ENCODE measurements at places on chromosomes 11 and 22. TPM values are rescaled to one million over a fixed set of nuclear protein-coding genes. Genes with fewer than 3 reads are reported as not detected.

PHOX2A gene
- total RNA-seq, result not detected

UQCR10 gene
- total RNA-seq, result 96.2 TPM

SPTBN2 gene
- 0.88 TPM for total RNA-seq

GAS2 gene
- total RNA-seq, result 2.0 TPM

POU2AF2 gene
- 0.44 TPM for total RNA-seq

TMEM9B gene
- total RNA-seq, result 25.2 TPM

DRD2 gene
- total RNA-seq, result not detected

ZBTB16 gene
- 3.8 TPM for total RNA-seq

CEP126 gene
- 0.90 TPM for total RNA-seq

PSMD13 gene
- total RNA-seq, result 275 TPM

NCR3LG1 gene
- total RNA-seq, result 4.4 TPM

GALNT18 gene
- total RNA-seq, result 8.6 TPM

ANKK1 gene
- total RNA-seq, result not detected

- no peaks in the 10 kb centered on the region for H3K36me3 ChIP-seq
- H3K27ac ChIP-seq, result peak within 1 kb of the TSS; percentile 83
- peak; percentile 72 for DNase-seq
- no peaks in the 10 kb centered on the region for H3K27me3 ChIP-seq
- H3K4me1 ChIP-seq, result peaks cover 59% of the 10 kb centered on the region
- peak within 1 kb of the TSS; percentile 66 for H3K4me3 ChIP-seq
Measured at GRCh38 chr11:118883368-118884071, at the start of gene CXCR5. Gene CXCR5 (plus strand): TSS chr11:118883892. CDS start chr11:118883942, 50 bp downstream.

- H3K36me3 ChIP-seq, result no peaks in the 10 kb centered on the region
- H3K27ac ChIP-seq, result peak overlapping the region; percentile 78
- peaks cover 28% of the 10 kb centered on the region for H3K27me3 ChIP-seq
- peak overlapping the region; percentile 61 for H3K4me3 ChIP-seq
- peak; percentile 88 for DNase-seq
- H3K4me1 ChIP-seq, result peaks cover 14% of the 10 kb centered on the region
Measured at GRCh38 chr22:29167032-29167911, 38.4 kb upstream of the EMID1 start.

DNA sequence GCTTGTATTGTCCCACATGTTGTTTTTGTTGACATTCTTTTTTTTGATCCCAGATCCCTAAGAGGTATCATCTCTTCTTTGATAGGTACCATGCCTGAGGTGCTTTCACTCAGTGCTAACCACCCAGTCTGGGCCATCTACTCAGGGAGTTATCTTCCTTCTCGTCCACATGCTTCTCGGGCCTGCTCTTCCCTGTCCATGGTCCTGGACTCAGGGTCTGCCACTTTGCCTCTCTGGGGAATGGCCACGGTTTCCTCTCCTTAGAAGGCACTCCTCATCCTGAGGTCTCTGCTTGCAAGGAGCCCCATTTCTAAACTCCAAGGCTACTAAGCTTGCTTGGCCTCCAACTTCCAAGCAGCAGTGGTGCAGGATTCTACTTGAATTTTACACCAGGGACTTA is 227.0 kb upstream of the NCAM1 start:
- no peaks in the 10 kb centered on the region for H3K36me3 ChIP-seq
- H3K4me1 ChIP-seq, result no peaks in the 10 kb centered on the region
- H3K27ac ChIP-seq, result no peak overlapping the region
- DNase-seq, result peak; percentile 60

DNA sequence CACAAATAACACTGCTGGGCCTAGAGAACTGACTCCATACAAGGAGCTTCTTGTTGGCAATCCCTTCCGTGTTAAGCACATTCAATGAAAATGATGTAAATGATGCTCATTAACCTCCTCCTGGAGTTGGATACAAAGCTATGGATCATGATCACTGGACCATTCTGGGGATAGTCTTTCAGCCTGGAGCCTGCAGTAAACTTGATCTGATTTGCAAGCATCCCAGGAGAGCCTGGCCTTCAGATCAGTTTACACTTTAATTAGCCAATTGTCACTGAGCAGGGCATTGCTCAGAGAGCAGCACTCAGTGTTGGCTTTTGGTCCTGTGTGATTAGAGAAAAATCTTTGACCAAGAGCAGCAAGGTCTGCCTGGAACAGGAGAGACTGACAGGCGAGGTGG is 45.6 kb downstream of the ARFGAP3 start:
- no peaks in the 10 kb centered on the region for H3K27me3 ChIP-seq
- no peak overlapping the region for H3K27ac ChIP-seq
- DNase-seq, result no peak
- H3K4me3 ChIP-seq, result no peak overlapping the region
- H3K36me3 ChIP-seq, result peaks cover 38% of the 10 kb centered on the region

- H3K27me3 ChIP-seq, result peaks cover 33% of the 10 kb centered on the region
- H3K27ac ChIP-seq, result no peak overlapping the region
- no peaks in the 10 kb centered on the region for H3K36me3 ChIP-seq
- no peaks in the 10 kb centered on the region for H3K4me1 ChIP-seq
- H3K4me3 ChIP-seq, result no peak overlapping the region
Measured at GRCh38 chr11:63375434-63375833, 5.8 kb downstream of the SLC22A9 start.

- peaks cover 24% of the 10 kb centered on the region for H3K36me3 ChIP-seq
- peaks cover 40% of the 10 kb centered on the region for H3K4me1 ChIP-seq
- peak overlapping the region; percentile 84 for H3K27ac ChIP-seq
- H3K27me3 ChIP-seq, result no peaks in the 10 kb centered on the region
- H3K4me3 ChIP-seq, result peak overlapping the region; percentile 95
- no peak for DNase-seq
Measured at GRCh38 chr11:119107538-119108145, 498 bp downstream of the C2CD2L start.

GRCh38 chr22:22229683-22230420 is 14.7 kb upstream of the VPREB1 start:
- H3K27me3 ChIP-seq, result peaks cover 6% of the 10 kb centered on the region
- no peak for DNase-seq
- peaks cover 5% of the 10 kb centered on the region for H3K4me1 ChIP-seq
- no peaks in the 10 kb centered on the region for H3K36me3 ChIP-seq
- no peak overlapping the region for H3K27ac ChIP-seq

DNA sequence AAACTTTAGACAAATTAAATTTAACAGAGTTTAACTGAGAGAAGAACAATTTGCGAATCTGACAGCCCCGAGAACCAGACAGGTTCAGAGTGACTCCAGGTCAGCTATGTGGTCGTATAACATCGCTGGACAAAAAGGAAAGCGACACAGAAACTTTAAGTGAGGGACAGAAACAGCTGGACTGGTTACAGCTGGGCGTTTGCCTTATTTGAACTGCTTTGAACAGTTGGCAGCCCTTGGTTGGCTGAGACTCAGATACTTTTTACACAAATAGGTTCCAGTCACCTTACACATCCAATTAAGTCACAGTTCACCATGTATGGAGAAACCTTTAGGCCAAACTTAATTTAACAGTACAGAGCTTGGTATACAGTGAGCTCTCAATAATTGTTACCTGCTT is 436.9 kb downstream of the GUCY1A2 start:
- H3K4me3 ChIP-seq, result no peak overlapping the region
- H3K27me3 ChIP-seq, result no peaks in the 10 kb centered on the region
- DNase-seq, result no peak
- no peak overlapping the region for H3K27ac ChIP-seq
- no peaks in the 10 kb centered on the region for H3K36me3 ChIP-seq

- H3K4me1 ChIP-seq, result peaks cover 58% of the 10 kb centered on the region
- peaks cover 4% of the 10 kb centered on the region for H3K36me3 ChIP-seq
- peak overlapping the region; percentile 10 for H3K4me3 ChIP-seq
- no peaks in the 10 kb centered on the region for H3K27me3 ChIP-seq
- no peak for DNase-seq
- peak overlapping the region; percentile 76 for H3K27ac ChIP-seq
Measured at GRCh38 chr11:72741429-72741833, 10.8 kb downstream of the ARAP1 start.

- peak overlapping the region; percentile 95 for H3K4me3 ChIP-seq
- peaks cover 12% of the 10 kb centered on the region for H3K4me1 ChIP-seq
- H3K36me3 ChIP-seq, result no peaks in the 10 kb centered on the region
- peaks cover 3% of the 10 kb centered on the region for H3K27me3 ChIP-seq
- no peak for DNase-seq
Measured at GRCh38 chr22:41380993-41381328, 781 bp upstream of the TEF start.

All from activated CD4-positive, alpha-beta T cell treated with anti-CD3 and anti-CD28 coated beads, Interleukin-2, amount 10 ng/mL, durations not matched to agents 24 days and 14 days (primary cell).